Activated naive CD8-positive, alpha-beta T cell treated with anti-CD3 and anti-CD28 coated beads, Interleukin-2, amount 50 U/mL, for 16 hours (primary cell): ENCODE measurements at places on chromosomes 13 and 19.

GRCh38 chr13:77554069-77554468 lies 18.6 kb downstream of the SCEL start:
- DNase-seq = no peak

GRCh38 chr19:41932259-41932719 lies 4.0 kb upstream of the ERFL start:
- DNase-seq = no peak

- no peak for DNase-seq
Observed at GRCh38 chr13:21075011-21075378, 13.6 kb upstream of the LATS2 start.

DNA sequence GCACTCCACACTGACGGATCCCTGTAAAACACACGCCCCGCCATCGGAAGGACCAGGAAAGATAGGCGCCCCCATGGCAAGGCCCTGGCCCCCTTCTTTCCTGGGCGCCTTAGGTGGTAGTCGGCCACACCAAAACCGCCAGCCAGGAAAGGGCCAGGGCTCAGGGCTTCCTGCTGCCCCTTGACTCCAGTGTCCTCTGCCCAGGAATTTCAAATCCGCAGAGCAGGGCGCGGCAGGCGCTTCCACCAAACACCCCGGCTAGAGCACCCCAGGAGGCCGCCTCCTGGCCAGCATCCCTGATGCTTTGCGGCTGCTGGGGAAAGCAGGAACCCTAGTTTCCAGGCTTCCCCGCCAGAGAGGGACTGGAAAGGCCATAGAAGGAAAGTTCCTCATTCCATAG lies 57.5 kb downstream of the ZNF726 start:
- no peak for DNase-seq

- DNase-seq = no peak
Observed at GRCh38 chr19:31671411-31672035, 322.3 kb upstream of the TSHZ3 start.

- no peak for DNase-seq
Observed at GRCh38 chr13:63161219-63161618, 1745.6 kb upstream of the PCDH20 start.

DNA sequence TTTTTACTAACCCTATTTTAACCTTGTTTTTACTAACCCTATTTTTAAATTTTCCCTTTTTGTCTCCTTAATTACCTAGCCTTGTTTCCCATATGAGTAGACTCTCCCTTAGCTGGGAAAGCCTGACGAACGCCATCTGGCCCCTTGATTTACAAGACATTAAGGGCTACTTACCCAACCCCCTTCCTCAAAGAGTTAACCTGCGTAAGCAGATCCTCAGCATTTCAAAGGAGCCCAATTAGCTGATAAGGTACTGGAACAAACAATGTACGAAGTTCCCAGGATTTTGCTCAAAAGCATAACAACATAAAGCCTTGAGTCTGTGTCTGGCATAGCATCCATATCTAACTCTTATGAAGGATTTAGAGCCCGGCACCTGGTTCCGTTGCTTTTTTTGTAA lies 4.7 kb upstream of the MVB12A start:
- DNase-seq = no peak

DNA sequence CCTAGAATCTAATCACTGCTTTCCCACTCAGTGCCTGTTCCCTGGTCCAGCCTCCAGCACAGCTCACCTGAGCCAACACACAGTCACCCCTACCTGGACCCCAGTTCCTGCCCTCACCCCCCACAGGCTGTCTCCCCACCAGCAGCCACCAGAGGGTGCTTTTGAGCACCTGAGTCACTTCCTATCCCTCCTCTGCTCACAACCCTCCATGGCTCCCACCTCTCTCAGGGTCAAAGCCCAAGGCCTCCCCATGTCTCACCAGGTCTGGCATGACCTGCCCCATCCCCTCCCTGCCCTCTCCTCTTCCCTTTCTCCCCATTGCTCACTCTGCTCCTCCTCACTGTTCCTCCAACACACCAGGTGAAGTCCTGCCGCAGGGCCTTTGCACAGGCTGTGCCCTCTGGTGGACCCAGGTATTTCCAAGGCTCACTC lies 7.1 kb upstream of the DPP9 start:
- peak; percentile 35 for DNase-seq

- no peak for DNase-seq
Observed at GRCh38 chr13:107205318-107206104, 637.6 kb upstream of the ARGLU1 start.

DNA sequence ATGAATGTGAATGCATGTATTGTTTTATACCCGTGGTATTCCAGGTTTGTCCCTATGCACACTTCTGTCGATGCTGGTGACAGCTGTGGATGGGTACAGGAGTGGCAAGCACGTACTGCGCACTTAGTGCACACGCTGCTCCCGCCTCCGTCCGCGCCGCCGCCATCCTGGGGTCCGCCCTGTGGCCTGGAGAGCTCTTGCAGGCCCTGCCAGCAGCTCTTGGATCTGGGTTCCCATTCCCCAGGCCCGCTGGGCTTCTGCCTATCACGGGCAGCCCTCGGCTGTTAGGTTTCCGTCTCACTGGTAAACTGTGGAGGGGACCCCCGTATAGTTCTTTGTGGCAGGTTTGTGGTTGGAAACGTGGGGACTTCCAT lies 4.0 kb downstream of the GNA11 start:
- no peak for DNase-seq

DNA sequence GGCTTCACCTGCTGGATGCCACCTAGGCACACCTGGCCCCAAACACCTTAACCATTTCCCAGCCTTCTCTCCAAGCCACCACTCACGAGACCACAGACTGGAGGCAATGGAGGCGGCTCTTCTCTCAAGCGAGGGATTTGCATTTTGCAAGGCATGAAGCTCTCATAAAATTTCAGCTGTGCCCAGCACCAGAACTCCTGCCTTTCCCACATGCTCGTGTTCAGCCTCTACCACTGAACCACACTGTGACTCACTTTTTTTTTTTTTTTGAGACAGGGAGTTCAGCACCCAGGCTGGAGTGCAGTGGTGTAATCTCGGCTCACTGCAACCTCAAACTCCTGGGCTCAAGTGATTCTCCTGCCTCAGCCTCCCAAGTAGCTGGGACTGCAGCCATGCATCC lies 10.6 kb downstream of the NANOS3 start:
- DNase-seq = no peak

- DNase-seq = no peak
Observed at GRCh38 chr13:70253834-70254233, 145.6 kb upstream of the KLHL1 start.

- no peak for DNase-seq
Observed at GRCh38 chr19:16052353-16052752, 23.9 kb upstream of the TPM4 start.

- DNase-seq = no peak
Observed at GRCh38 chr13:112818040-112818697, 128.3 kb downstream of the ATP11A start.

DNA sequence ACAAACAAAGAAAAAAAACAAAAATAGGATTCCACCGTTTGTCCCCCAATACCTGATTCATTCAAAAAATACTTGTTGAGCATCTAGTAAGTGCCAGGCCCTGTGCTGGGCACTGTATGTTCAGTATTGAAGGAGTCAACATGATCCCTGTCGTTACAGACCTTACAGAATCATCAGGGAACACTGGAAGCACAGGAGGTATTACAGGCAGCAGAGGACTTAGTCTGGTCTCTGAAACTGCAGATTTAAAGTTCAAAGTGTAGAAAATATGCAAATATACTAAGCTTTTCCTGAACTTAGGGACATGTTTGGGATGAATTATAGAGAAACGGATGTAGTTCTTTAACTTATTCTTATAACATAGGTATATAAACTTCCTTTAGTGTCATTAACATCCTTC lies 160.7 kb upstream of the RFC3 start:
- no peak for DNase-seq

- no peak for DNase-seq
Observed at GRCh38 chr13:54950546-54950945, 1921.9 kb downstream of the OLFM4 start.

DNA sequence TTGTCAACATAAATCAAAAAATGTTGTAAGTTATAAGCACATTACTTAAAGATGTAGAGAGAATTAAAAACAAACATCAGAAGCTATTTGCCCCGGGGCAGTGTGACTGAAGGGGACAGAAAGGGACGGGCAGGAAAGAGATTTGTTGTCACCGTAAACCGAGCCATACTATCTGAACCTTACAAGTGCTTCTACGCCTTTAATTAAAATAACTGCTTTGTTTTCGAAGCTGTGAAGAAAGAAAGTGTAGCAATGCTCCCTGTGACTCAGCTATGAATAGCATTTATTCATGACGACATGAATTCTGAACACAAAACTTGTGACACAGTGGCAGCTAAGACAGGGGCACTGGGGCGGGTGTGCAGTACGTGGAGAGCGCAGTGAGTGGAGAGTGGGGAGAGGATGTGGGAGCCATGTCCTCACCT lies 30.0 kb downstream of the ZNF787 start:
- no peak for DNase-seq

DNA sequence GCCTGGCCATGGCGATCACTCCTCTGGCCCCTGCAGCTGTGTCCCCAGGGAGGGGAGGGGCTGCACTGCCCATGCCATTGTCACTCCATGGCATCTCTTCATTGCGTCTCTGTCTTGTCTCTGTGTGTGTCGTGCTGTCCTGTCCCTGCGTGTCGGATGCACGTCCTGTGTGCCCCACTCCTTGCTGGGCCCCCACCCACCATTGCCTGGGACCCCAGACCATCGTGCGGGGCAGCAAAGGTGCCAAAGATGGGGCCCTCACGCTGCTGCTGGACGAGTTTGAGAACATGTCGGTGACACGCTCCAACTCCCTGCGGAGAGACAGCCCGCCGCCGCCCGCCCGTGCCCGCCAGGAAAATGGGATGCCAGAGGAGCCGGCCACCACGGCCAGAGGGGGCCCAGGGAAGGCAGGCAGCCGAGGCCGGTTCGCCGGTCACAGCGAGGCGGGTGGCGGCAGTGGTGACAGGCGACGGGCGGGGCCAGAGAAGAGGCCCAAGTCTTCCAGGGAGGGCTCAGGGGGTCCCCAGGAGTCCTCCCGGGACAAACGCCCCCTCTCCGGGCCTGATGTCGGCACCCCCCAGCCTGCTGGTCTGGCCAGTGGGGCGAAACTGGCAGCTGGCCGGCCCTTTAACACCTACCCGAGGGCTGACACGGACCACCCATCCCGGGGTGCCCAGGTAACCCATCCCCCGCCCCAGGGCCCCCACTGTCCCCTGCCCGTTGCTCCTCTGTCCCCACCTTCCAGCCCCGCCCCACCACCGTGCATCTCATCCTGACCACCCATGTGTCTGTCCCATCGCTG lies 23.9 kb upstream of the NCCRP1 start:
- no peak for DNase-seq

DNA sequence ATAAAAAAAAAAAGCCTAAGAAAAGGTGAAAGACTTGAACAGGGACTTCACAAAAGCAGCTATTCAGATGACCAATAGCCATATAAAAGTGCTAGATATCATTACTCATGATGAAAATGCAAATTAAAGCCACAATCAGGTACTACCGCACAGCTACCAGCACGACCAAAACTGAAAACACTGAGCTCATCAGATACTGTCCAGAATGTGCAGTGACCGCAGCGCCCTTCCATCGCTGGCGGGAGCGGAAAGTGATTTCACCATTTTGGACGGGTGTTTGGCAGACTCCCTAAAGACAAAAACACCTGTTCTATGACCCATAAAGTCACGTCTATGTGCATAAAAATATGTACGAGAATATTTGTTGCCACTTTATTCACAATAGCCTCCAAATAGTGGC lies 60.7 kb downstream of the SLC6A16 start:
- DNase-seq = no peak

DNA sequence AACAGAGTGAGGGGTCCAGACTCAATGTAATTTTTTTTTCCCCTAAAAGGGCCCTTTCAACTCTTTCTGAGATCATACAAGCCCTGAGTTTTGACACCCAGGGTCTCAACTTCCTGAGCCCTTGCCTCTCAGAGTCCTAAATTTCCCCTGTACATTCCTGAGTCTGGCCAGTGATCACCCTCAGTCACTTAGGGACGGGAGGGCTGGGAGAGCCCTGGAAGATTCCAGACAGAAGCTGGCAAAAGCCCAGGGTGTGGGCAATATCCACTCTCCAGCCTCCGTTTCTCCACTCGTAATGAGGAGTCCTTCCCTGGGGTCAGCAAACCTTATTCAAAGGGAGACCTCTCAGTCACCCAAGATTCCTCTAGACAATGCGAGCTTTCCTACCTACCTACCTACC lies 1.6 kb downstream of the PPP1R13L start:
- no peak for DNase-seq

DNA sequence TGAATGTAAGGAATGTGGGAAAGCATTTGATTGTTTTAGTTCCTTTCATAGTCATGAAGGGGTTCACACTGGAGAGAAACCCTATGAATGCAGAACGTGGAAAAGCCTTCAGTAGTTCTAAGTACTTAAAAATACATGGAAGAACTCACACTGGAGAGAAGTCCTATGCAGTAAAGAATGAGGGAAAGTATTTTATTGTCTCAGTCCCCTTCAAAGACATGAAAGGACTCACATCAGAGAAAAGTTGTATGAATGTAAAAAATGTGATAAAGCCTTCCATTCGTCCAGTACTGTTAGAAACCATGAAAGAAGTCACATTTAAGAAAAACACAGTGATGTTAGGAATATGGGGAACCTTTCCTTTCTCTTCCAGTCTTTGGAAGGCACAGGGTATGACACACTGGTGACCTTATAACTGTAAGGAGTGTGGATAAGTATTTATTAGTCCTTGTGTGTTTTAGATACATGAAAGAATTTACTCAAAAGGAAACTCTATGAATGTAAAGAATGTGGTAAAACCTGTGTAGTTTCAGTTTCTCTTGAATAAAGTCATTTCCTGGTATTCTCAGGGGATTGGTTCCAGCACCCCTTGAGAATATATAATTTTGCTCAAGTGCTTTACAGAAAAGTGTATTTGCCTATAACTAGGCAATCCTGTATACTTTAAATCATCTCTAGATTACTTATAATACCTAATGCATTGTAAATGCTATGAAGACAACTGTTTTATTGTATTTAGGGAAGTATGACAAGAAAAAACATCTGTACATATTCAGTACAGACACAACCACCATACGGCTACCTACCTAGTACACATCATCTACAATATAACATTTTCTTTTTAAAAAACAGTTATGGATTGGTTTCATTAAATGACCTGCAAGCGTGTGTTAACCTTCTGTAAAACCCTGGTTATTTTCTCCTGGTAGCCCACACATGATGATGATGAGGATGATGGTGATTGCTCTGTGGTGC lies 52.8 kb downstream of the ZNF823 start:
- no peak for DNase-seq

DNA sequence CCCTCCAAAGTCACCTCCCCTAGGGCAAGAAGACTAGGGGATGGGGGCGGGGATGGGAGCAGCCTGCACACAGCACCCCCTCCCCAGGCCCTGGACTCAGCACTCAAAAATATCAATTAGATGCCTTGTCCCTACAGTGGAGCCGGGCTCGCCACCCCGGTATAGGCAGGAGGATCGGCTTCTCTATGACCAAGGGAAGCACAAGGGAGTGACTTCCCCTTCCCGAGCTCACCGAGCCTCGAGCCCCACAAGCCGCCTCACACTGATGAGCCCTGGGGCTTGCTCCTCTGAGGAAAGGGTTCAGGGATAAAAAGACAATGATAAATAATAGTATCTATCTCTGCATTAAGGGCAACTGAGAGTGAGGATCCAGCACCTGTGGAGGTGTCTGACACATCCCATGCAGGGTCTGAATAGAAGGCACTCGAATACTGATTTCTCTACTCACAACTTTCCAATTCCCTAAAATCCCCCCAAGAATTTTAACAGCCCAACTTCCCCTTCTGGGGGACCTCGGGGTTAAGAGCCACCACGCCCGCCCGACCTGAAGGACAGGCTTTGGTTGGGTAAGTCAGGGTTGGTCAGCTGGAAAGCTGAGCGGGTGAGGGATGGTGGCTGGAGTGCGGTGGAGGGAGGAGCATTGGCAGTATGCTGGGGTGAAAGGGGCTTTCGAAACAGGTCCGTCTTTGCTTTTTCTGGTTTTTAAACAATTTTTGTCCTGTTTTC lies 51.3 kb downstream of the STK24 start:
- DNase-seq = no peak
